ENCODE measurements at places on chromosomes 4 and X.

DNA sequence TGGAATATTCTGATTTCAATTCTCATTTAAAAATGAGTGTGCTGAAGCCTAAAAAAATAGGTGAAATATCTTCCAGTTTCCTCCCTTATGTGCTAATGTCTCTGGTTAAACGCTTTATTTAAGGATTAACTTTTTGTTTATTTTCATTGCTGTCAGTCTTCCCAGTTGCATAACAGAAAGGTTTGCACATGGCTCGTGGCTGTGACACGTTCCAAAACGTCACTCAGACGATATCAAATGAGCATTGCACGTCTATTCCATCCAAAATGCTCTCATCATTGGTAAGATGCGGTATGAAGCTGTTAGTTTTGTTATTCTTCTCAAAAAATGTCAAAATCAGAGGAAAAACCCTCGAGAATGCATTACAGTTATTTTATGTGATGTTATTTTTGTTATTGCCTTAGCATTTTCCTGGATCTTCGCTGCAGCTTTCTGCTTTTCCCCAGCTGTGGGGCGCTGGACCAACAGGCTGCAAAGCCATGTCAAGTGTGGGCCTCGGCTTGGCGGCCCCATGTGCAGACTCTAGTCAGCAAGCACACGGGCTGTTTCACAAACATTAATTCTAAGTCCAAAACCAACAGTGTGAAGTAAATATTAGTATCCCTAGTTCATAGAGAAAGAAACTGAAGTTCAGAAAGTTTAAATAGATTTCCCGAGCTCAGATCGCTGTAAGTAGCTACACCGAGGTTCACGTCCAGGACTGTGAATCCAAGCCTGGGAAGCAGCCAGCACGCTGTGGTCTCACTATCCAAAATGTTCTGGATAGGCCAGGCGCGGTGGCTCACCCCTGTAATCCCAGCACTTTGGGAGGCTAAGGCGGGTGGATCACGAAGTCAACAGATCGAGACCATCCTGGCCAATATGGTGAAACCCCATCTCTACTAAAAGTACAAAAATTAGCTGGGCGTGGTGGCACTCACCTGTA is 793.4 kb upstream of the FRG1 start:
- no peak for DNase-seq

GRCh38 chrX:39679497-39680157 is 418.1 kb downstream of the BCOR start:
- DNase-seq, result no peak

DNA sequence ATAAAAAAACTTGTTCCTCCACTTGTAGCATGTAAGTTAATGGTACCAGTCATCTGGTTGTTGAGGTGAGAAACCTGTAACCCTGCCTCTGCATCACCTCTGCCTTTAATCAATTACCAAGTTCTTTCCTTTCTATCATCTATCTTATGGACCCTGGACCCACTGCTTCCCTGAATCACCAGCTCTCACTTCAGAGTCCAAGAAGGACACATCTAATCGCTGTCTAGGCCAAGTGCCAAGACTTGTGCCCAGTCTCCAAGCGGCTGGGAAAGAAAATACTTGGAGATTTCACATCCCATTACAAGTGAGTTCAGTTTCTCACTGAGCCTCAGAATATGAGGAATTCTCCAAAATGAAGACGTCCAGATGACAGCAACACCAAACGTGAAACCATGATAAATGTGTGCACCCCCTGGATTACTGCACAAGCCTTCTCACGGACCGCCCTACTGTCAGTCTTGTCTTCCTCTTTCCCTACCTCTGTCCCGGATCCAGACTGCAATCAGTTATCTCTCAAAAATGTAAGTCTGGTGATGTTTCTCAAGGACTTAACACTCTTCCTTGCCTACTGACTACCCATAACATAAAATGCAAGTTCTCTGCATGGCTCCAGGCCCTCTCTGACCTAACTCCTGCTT is 10.4 kb downstream of the PALLD start:
- no peak for DNase-seq

- no peak for DNase-seq
Observed at GRCh38 chr4:78311306-78311705, 240.3 kb upstream of the ANXA3 start.

DNA sequence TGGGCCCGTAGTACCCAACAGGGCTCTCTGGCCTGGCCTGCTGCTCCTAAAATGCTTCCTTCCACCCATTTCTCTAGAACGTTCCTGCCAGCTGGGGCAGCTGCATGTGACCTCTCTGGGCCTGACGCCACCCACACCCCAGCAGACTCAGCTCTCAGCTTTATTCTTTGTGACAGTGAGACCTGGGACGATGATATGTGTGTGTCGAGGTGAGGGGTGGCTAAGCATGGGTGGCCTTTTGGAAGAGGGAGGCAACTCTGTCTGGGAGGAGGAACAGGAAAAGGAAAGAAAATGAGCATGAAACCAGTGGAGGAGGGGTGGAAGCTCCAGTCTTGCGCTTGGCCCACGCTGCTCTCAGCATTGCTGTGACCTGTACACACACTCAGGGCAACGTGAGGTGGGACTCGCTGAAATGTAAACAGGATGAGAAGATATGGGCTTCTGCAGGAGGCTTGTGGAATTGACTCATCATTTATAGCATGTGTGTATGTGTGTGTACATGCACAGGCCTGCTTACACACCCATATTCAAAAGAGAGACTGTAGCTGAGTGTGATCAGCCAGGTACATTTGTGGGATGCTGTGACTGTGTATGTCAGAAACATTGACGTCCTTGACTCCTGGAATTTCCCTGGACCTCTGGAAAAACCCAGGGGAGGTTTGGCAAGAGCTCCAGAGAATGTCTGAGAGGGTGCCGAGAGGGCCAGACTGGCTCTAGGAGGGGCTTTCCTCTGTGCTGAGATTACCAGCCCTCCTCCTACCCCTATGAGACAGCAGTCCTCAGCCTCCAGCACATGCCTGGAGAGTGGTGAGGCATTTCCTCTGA is 137.9 kb downstream of the PJA1 start:
- no peak for DNase-seq

DNA sequence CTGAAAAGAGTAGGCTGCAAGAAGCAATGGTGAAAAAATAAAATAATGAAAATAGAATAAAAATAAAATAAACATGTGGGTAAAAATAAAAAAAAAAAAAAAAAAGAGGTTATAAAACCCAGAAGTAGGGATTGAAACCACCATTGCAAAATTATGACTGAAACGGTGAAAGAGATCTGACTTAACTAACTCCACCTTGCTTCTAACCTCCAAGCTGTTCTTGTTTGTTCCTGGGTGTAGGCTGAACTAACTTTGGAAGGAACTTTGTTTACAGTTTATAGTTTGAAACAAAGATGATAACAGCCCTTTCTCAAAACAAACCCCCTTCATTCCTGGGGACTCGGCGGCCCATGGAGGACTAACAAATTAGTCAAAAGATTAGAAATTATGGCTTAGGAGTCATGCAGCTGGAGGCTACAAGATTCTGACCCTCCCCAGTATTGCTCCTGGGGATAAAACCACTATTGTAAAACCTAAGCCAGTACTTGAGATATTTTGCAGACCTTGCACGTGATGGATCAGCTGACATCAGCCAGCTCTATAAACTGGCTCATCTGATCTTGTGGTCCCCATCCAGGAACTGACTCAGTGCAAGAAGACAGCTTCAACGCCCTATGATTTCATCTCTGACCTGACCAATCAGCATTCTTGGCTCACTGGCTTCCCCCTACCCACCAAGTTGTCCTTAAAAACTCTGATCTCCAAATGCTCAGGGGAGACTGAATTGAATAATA is 30.4 kb downstream of the DDX60L start:
- DNase-seq, result no peak

- no peak for DNase-seq
Observed at GRCh38 chr4:122876456-122876855, 45.9 kb downstream of the NUDT6 start.

DNA sequence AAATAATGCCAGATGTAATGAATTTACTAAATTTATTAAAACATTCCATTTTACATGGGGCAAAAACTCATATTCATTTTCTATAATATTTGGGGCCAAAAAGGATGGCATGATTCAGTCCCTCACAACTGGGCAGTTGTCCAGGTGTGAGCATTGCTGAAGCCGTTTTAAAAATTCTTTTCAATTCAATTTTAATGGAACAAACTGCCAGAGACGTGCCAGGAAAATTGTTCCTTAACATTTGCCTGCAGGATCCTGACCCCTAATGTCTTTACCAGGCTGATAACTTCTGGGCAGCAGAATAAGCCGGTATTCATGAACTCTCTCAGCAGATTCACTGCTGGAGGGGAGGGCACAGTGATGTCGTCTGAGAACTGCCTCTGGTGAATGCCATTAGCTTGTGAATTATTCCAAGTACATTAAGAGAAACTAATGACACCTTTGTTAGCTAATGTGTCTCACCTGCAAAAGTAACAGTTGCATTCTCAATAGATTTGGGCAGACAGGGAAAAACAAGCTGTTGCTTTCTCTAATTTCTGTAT is 1445.1 kb upstream of the TENM3 start:
- no peak for DNase-seq

DNA sequence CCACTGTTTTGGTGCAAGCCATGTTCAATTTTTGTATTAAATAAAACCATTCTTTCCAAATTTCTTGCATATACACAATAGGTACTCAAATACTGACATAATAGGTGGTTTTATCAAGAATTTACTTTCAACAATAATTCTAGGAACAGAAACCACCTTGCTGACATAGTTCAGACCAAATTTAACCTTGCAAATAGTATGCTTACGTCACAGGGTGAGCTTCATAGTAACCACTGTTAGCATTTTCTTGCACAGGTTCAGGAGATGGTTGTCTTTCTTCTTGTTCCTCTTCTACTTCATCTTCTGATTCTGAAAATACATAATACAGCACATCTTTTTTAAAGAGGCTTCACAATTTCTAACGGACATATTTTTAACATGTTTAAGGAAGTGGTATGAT is 17.6 kb downstream of the G3BP2 start:
- DNase-seq, result no peak

GRCh38 chr4:159326480-159326879 is 223.6 kb downstream of the RAPGEF2 start:
- DNase-seq, result no peak

DNA sequence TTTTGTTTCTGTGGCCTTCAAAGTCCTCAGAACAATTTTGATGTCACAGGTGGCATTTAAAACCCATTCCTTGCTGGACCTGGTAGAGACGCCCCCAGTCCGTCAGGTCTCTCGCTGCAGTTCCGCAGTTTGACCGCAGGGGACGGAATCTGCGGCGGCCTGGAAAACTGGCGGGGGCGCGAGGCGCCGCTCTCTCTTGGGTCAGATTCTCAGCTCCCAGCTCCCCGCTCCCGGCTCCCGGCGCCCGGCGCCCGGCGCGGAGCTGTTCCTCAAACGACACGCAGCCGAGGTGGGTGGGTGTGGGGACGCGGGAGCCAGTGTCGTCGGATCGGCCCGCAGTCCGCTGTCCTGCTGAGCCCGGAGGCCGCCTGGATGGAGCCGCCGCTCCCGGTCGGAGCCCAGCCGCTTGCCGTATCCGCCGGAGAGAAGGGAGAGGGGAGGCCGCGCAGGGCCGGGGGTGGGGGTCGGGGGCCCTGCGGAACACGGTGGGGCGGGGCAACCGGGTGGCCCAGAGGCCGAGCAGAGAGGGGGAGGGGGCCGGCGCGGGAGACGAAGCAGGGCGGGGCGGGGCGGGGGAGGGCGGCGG is at the start of gene OCRL:
TSS of gene OCRL (plus strand) at position 192 of the 586 bp plus-strand sequence. CDS start at position 373, 181 bp downstream.
- peak; percentile 34 for DNase-seq

DNA sequence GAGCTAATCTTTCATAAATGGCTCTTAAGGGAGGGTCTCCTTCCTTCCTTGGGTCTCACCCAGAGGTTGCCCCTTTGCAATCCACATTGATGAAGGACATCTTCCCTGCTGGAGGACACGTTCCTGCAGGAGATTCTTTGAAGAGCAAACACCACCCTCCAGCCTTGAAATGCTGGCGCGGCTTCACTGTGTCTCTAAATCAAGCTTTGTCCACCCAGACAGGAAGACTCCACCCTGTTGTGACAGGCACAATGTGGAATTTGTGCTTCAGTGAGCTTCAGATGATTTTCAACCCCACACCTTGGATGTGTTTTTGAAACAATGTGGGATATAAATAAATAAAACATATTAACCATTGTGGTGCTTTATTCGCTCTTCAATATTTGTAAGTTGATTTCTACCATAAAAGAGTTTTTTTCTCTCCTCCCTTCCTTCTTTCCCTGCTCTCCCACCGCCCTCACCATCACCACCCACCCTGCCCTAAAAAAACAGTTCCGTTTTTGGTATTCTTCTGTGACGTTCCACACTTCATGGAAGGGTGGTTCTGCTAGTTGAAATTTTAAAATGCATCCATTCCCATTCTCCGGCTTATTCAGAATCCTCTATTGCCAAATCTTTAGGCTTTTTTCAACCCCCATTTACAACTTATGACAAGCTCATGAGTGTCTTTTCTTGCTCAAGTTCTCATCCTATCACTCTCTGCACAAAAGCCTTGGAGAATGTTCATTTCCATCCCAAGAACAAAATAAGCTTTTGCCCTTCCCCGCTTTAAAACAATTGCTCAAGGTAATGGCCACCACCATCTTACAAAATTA is 264.3 kb downstream of the RAPGEF2 start:
- no peak for DNase-seq

DNA sequence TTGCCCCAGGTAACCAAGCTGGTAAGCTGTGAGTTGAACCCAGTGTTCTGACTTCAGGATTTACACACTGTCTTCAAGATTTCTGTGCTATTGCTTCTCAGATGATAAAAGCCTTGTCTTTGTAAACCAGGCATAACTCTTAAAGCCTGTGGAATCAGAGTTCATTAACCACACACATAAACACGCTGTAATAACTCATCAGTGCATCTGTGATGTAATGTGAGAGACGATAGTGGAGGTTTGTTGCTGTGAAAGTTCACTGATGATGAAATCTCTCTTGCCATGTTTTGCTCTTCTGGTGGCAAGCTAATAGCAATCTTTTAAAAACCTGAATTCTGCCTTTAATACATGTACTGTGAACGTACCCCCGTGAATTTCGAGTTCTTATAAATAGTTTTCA is 41.5 kb downstream of the CLCN4 start:
- no peak for DNase-seq

- DNase-seq, result no peak
Observed at GRCh38 chr4:133524369-133524768, 375.3 kb downstream of the PCDH10 start.

DNA sequence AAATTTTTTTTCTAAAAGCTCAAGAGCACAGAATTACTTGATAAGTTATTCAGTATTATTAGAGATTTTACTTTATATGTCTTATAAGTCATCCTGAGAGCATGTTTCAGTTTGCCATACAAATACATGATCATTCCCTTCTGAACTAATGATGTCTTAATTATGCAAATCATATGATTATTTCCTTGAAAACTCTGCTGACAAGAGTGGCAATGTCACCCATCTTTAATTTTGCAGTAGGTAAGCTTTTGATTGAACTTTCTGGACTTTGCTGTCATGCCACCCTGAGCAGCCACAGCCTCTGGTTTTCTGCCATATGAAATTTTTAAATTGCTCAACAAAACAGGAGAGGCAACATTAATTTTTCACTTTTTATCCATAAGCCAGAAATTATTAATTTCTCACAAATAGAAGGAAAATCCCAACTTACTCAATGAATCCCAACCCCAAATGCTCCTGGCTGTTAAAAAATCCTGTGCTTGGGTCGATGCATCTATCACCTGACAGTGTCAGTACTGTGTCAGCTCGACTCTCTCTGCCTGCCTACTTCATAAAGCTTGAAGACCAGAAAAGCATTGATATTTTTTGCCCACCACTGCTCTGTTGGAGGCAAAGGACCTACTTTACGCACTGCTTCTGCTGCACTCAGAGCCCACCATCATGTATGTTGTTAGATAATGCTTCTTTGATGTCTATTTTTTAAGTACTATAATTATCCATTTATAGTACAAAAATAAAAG is 11.6 kb upstream of the HADH start:
- no peak for DNase-seq

All from HL-60 (cell line).